ENCODE measurements at places on chromosomes 4 and X. TPM values are rescaled to one million over a fixed set of nuclear protein-coding genes. Genes with fewer than 3 reads are reported as not detected.

DNA sequence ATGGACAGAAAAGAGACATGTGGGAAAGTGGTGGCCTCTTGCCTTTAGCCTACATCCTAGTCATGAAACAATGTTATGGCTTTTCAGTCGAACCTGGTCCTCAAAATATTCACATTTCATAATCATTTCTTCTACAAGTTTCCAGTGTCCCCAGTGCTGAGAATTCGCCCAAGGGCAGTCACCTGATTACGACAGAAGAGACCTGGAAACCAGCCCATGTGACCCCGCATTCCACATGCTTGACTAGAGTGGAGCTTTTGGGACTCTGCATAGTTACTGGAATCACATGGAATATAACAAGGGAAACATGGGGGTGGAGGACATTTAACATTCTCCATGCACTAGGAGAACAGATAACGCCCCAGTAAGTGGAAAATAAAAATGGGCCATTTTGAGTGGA is 100.1 kb downstream of the PPARGC1A start:
- peak; percentile 79 for DNase-seq

DNA sequence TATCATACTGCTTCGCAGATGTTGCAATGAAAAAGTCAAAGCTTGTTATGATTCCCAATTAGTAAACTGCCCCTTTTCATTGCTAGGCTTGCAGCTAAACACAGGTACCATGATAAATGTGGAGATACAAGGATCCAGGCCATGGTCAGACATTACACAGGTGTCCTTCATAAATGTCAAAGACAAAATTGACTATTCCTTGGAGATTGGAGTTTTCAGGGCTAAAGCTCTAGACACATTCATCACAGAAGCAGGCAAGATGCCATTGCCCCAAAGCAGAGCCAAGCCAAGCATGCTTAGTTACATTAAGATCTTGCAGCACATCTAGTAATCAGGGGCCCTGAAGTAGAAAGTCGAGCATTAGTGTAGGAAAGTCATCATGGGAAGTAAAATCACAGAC is 111.3 kb upstream of the INTU start:
- DNase-seq = no peak

- DNase-seq = no peak
Measured at GRCh38 chr4:84623661-84624060, 40.7 kb downstream of the CDS1 start.

- DNase-seq = no peak
Measured at GRCh38 chr4:128835498-128836222, 26.2 kb downstream of the JADE1 start.

The ELF4 gene
- 10.9 TPM for total RNA-seq

All from IMR-90 (cell line).